Dermis blood vessel endothelial cell (primary cell): ENCODE measurements at places on chromosomes 6 and 20.
A peak's percentile ranks its signal among the peaks of the same experiment; 100 is the strongest.

DNA sequence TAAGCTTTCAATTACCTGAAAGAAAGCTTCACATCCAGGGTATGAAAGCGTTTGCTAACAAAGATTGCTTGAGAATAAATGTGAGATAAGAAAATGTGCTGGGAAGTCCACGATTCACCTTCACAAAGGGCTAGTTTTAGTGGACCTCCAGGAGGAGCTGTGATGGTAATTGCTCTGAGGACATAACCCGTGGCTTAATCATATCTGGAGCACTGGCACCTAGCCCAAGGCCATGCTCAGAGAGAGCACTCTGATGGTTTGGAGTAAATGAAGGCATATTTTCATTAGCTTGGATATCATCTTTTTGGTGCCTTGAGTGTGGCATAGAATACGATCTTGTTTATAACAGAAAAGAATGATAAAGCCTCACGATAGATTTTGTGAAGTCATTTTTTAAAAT, 46.9 kb upstream of the BACH2 start:
- no peak for DNase-seq

DNA sequence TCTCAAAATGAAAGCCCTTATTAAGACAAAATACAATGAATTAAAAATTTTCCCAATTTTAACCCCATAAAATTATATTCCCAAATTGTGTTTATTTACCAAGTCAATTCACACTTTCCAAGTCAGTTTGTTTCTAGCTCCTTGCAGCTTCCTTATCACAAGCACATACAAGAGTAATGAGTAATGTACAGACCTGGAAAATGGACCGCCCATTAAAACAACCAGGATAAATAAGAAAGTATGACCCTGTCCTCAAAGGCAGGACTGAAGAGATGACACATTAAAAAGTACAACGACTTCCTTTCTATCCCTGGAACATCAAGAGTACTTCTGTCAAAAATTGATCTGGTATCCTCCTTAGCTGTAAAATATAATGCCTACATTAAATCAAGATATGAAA, 47.1 kb upstream of the TMX4 start:
- DNase-seq: no peak

DNA sequence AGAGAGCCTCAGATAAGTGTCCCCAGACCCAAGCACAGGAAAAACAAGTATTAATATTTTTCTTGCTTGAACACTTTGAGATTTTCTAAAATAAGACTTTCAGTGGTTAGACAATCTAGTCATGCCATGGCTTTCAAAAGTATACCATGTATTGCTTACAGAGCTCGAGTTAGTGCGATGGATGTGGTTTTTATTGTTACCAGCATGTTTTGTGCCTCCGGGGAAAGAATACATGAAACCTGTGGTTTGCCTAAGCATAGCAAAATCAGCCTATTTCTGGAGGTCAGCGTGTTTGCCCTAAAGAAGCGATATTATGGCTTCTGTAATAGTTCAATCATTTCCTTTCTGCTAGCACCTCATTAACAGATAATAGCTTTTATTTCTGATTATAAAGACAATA, 21.6 kb downstream of the RIN2 start:
- DNase-seq: no peak

DNA sequence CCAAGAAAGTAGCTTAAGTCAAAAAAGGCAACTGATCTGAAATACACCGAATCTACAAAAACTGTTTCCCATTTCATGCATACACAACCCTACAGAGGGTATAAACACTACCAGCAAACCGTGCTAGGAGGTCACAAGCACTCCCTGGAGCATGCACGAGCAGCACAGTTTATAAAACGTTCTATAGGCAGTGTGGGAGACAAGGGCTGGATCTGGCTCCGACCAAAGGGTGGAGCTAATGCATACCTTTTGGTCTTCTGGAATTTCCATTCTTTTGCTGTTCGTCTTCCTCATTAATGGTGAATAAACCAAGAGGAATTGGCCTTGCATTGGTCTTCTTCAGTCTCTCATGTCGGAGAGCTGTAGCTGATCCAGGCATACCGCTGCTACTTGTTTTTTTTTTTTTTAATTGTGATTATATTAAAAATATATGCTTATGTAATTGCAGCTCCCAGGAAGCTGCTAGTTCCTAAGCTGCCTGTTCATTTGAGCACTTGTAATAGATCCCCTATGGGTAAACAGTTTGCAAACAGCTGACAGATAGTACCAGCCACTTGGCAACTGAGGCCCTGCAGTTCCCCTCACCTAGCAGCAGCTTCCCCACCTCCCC, 24.5 kb downstream of the MAP7 start:
- no peak for DNase-seq

DNA sequence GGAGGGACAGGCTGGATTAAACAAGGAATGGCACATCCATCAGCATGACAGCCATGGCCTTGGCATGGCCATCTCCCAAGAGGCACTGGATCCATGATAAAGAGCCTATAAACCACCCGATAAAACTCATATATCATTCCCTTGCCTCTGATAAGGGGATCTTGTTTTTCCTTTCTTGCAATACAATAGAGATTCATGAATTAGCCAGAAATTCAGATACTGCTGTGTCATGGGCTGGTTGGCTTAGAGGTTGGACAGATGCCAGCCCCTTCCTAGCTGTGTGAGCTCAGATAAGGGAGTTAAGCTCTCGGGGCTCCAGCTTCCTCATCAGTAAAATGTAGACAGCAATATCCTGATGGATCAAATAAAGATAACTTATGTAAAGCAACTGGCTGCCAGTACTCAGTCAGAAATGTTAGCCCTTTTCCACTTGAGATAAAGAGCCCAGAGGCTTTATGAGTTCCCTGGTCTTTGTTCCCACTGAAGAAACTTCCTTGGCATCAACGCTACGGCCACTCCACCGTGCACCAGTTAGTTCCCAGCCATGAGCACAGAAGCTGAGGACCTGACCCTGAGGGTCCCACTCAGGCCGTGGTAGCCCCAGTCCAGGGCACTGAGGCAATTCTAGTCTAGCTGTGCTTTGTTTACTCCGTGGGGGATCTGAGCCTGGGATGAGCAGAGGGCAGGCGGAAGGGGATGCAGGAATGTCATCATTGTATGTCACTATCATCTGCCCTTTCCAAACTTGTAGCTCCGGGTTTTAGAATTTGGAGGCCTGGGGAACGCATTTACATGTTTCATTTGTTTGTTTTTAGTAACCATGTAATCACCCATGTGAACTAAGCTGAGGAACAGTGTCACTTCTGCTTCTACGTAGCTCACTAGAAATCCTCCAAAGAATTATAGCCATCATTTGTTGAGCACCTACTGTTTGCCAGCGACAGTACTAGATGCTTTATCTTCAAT, 67.2 kb upstream of the TBC1D7 start:
- DNase-seq: peak; percentile 99

DNA sequence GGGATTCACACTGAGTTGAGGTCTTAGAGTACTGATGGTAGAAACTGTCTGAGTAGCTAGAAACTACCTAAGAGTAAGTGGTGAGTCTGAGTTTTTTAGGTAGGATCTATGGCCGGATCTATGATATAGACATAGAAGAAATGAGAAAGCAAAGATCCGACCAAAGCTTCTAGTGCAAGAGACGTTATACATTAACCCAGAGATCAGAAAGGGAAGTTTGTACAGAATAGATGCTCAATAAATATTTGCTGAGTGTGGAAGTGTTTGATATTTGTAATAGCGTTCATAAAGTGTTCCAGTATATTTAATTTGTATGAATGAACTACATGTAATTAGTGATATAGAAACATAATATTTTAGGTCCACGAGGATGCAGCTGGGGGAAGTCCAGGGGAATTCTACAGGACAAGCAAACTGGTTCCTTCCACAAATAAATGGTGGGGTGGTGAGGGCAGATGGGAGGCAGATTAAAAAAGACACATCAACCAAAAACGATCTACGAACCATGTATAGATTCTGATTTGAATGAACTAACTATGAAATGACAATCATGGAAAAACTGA, 31.9 kb upstream of the JARID2 start:
- no peak for DNase-seq

DNA sequence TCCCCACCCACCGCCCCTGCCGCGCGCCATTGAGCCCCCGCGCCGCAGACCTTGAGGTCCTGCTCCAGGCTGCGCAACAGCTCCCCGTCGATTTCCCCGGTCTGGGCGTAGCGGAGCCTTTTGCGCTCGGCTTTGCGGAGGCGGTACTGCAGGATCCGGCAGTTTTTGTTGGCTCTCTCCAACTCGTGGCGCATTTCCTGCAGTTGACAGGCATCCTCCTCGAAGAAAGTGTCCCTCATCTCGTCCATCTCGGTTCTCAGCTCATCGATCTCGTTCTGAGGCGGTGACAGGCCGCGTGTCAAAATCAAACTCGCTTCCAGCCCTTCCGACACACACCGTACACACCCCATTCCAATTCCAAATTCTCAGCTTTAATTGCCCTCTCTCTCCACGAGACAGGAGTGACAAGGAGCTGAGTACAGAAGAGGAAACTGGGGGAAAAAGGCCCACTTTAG, 4.3 kb downstream of the MTCL3 start:
- no peak for DNase-seq

DNA sequence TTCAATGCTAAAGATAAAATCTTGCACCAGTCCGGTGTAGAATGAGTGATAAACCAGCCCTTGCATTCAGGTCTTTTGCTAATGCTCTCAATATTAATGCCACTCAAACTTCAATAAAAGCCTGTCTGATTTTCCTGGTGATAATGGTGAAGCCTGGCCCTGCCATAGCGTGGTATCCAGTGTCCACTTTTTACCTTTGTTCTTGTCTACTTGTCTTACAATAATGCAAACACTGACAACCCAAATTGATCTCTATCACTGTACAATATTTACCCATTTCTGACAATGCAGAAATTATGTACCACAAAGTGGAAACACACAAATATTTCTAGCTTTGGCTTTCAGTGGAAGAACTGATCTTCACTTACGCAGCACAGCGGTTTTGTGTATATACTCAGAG, 189.1 kb downstream of the ZDHHC14 start:
- DNase-seq: no peak

- DNase-seq: peak; percentile 65
Observed at GRCh38 chr6:31776989-31777666, at the start of gene VWA7. Gene VWA7, minus strand, starts transcription at chr6:31777328. Its CDS starts 549 bp downstream, at chr6:31776779.
